ENCODE measurements at places on chromosomes 2 and 18.

GRCh38 chr2:60612033-60612432, 58.6 kb upstream of the BCL11A start:
- DNase-seq: no peak

DNA sequence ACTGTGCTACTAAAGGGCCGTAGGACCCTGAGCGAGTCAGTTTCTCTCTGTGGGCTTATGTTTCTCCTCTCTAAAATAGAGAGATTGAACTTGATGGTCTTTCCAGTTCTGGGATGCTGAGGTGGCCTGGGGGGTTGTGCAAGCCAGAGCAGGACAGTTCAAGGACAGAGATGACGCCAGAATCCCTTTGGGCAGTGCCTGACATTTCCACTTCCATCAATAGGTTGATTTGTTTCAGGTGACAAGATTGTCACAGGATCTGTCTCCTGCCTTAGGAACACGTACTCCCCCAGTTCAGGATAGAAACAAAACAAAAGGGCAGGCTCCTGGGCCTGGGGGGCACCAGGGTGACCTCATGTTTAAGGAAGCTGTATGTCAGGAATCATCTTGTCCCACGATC, 82.0 kb downstream of the XDH start:
- DNase-seq: no peak

GRCh38 chr2:17877811-17878280, 621 bp upstream of the KCNS3 start:
- DNase-seq: peak; percentile 44

- DNase-seq: no peak
These were observed 115.1 kb downstream of the PLCL1 start for GRCh38 chr2:197919487-197919886.

- no peak for DNase-seq
These were observed 255.7 kb downstream of the DSEL start for GRCh38 chr18:67260841-67261240.

DNA sequence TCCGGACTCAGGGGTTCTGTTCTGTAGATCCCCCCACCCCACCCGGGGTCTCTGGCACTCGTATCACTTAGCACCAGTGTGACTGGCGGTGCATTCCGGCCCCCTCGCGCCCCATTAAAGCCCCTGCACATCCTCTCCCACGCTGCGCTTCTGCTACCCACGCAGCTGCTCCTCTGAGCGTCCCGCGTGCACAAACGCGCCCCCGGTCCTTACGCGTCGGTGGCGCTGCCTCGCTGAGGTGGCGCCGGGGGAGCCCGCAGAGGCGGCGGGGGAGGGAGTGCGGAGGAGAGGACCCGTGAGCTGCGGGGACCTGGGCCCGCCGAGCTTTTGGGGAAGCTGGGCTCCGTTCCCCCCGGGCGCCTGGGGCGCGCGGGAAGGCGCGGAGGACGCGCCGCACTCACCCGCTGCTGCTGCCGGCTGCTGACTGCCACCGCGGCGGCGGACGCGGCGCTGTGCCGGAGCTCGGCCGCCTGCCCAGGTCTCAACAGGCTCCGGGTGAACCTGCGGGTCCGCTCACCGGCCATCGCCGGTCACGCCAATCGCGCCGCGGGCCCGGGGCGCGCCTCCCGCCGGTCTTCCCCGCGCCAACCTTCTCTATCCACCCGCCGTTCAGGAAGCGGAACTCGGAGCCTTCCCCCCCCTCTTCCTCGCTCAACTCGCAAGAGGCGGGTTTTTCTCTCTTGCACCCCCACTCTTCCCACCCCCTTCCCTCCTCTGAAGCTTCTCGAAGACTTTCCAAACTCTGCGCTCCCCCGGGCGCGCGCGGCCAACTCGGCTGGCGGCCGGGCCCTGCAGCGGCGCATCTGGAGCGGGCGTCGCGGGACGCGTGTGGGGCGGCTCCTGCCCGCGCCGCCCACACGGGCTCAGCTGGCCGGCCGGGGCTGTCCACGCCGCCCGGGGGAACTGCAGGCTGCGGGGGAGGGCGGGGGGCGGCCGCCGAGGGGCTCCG, at the start of gene DOCK10:
DOCK10 (minus strand) TSS at position 618 of the 949 bp plus-strand sequence; CDS start at position 524, 94 bp downstream.
- DNase-seq: peak; percentile 38

Data from H9 (cell line).